Renal cortical epithelial cell (primary cell): ENCODE measurements at places on chromosomes 11 and 22. TPM values are rescaled to one million over a fixed set of nuclear protein-coding genes. Genes with fewer than 3 reads are reported as not detected.

DNA sequence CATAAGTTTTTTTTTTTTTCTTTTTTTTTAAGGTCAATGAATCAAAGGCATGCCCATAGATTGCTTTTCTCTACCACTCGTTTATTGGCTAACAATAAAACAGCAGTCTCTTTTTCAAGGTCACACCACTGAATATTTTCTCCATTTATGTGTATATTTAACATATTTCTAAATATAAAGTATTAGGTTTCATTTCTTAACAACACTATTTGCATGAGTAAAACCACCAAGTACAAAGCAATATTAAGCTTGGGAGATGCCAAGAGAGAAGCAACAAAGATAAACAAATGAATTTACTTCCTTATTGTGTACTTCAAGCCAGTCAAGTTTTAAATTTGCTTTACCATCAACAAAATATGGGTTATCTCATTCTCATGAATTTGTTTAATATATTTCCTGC lies 708.9 kb upstream of the CCDC179 start:
- no peak for DNase-seq

BIRC3 gene
- total RNA-seq: 69.9 and 130 TPM in 2 replicates

DNA sequence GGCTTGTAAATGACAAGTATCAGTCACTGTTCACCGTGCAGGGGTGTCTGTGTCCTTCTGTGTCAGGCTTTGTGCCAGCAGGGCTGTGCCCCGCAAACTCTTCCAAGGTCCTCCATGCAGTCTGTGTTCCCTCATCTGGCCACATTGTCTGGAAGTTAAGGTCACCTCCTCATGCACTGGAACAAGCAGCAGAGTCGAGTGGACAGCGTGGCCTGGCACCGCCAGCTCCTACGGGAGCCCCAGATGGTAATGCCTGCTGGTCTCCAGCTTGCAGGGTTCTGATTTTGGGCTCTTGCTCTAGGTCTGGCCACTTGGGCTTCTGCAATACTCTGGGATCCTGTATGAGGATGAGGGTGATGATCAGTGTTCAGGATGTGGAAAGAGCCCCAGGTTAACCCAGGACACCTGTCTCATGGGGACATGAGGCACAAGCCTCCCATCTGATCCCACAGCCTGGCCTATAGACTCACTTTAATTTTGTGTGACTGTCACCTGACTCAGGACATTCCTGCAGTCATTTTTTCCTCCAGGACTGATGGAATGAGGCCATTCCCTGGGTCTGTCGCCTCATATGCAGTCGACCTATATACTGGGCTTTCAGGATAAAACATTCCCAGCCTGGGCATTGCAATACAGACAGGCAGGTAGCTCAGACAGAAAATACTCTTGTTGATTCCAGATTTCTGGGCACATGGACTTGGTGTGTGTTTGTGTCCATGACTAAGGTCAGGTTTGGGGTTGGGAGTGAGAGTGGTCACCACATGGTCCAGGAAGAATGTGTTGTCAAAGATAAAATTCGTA lies 106.3 kb upstream of the TOP3B start:
- no peak for DNase-seq

DNA sequence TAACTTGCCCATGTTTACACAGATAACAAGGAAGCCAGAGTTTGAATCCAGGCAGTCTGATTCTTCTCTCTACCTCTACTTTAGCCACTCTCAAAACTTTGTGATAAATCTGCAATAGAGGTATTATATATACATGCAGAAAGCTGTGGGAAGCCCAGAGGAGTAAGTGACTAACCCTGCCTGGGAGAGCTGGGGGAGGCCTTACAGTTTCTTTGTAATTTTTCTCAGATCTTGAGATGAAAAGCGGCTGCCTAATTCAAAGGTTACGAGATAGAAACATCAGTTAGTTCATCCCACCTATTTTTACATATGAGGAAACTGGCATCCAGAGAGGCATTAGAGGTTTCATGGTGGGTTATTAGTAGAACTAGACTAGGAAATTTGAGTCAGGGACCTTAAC lies 4.9 kb downstream of the STIM1 start:
- no peak for DNase-seq

- DNase-seq: no peak
Measured at GRCh38 chr22:24162436-24162835, 18.9 kb upstream of the SUSD2 start.

DNA sequence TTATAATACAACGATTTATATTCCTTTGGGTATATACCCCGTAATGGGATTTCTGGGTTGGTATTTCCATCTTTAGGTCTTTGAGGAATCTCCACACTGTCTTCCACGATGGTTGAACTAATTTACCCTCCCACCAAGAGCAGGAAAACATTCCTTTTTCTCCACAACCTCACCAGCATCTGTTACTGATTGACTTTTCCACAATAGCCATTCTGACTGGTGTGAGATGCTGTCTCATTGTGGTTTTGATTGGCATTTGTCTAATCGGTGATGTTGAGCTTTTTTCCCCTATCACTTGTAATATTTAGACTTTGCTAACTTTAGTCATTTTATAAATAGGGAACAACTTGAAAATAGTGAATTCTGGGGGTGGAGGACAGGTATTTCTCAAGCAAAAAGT lies 58.1 kb downstream of the PPFIA1 start:
- peak; percentile 91 for DNase-seq

- no peak for DNase-seq
Measured at GRCh38 chr22:49290711-49291110, 537.0 kb downstream of the BRD1 start.

DNA sequence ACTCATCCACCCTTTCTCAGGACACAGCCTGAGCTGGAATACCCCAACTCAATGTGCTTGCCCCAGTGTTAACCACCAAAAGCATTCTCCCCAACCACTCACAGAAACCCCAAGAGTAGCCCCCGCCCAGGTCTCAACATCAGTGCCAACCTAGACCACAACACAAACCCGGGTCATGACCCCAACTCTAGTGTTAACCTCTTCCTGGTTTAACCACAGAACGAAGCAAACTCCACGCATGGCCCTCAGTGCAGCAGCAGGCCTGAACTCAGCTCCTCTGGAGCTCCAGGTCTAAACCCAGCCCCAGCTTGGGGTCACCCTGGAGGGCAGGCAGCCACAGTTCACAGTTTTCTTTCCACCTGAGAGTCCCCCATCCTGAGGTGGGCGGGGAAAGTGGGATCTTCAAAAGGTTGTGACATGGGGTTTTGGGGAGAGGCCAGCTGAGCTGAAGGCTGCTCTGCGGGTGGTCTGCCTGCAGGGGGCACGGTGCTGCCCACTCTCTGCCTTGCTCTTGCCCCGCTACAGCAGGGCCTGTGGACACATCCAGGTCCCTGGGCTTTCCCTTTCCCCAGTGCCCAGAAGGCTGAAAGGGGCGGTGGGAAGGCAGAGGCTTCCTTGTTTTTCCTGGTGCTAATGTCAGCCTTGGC lies 37.9 kb downstream of the NECTIN1 start:
- peak; percentile 17 for DNase-seq

ENTHD1 gene
- not detected in 2 replicates for total RNA-seq

CASP5 gene
- total RNA-seq: not detected in 2 replicates

GRCh38 chr11:36098087-36098486 lies 154.2 kb downstream of the LDLRAD3 start:
- no peak for DNase-seq
